Activated CD8-positive, alpha-beta T cell treated with anti-CD3 and anti-CD28 coated beads, Interleukin-2, amount 10 ng/mL, durations not matched to agents 7 days and 5 days (primary cell): ENCODE measurements at places on chromosomes 6 and 20. TPM values are rescaled to one million over a fixed set of nuclear protein-coding genes. Genes with fewer than 3 reads are reported as not detected.

Gene SRSF3
- 509 TPM for total RNA-seq

DNA sequence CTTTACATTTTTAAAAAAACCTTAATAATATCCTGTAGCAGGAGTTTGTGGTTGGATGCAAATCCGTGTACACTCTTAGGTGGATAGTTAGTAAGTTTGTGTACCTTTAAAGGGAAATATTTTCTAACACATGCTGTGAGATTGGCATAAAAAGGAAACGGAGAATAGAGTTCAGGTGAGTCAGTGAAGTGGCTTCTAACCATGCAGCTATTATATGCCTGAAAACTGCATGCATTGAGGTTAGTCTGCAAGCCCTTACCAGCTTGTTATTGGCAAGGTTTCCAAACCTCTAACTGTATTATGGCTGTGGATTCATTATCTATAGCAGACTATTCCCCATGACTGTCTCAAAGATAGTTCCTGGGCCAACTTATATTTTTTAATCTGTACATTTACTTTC is 420.6 kb upstream of the MMS22L start:
- no peak overlapping the region for H3K4me3 ChIP-seq
- DNase-seq, result no peak
- H3K27me3 ChIP-seq, result no peaks in the 10 kb centered on the region
- H3K27ac ChIP-seq, result no peak overlapping the region
- no peaks in the 10 kb centered on the region for H3K4me1 ChIP-seq
- no peaks in the 10 kb centered on the region for H3K36me3 ChIP-seq

DNA sequence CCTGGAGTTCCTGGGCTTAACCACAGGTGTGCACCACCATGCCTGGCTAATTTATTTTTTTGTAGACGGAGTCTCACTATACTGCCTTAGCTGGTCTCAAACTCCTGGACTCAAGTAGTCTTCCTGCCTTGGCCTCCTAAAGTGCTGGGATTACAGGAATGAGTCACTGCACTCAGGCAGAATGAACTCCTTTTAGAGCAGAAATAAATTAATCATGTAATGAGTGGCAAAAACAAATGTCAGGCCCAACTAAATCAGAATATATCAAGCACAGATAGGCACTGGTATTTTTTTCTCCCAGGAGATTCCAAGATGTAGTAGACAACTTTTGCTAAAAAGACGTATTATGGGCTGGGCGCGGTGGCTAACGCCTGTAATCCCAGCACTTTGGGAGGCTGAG is 2.6 kb downstream of the RPS10 start:
- H3K27me3 ChIP-seq, result no peaks in the 10 kb centered on the region
- H3K4me1 ChIP-seq, result peaks cover 45% of the 10 kb centered on the region
- no peak overlapping the region for H3K27ac ChIP-seq
- peak overlapping the region; percentile 4 for H3K4me3 ChIP-seq
- peaks cover 57% of the 10 kb centered on the region for H3K36me3 ChIP-seq

DNA sequence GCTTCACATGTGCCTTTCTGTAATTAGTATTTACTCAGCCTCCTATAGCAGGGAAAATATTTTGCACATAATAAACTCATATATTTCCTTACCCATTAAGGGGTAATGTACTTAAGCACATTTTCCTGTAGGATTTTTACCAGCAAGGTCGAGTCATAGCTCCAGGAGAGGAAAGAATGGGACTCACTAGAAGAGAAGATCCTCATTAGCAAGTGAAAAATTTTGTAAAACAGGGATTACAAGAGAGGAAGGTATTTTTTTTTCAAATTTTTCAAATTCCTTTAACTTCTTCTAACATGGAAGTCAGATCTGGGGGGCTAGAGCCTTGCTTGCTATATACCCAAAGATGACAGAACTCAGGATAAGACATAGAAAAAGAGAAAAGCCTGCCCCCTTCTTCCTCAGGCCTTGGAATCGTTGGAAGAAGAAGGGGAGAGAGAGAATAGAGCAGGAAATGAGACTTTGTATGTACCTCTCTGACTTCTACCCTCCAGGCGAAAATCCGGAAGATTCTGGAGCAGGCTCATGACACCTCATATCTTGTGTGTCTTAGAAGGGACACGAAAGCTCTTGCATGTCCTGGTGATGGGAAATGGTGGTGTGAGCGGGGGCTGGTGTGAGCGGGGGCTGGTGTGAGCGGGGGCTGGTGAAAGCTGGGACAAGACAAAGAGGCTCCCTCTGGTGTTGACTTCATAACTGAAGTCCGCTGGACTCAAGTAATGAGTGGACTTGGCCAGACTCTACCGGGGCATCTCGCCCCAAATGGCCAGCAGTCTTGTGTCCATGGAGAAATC is 256.9 kb upstream of the PLCB4 start:
- no peaks in the 10 kb centered on the region for H3K4me1 ChIP-seq
- DNase-seq, result no peak
- H3K4me3 ChIP-seq, result no peak overlapping the region
- H3K27ac ChIP-seq, result no peak overlapping the region
- H3K36me3 ChIP-seq, result no peaks in the 10 kb centered on the region
- no peaks in the 10 kb centered on the region for H3K27me3 ChIP-seq

GRCh38 chr6:14371530-14371929 is 254.0 kb downstream of the CD83 start:
- H3K27me3 ChIP-seq, result no peaks in the 10 kb centered on the region
- no peak for DNase-seq
- no peak overlapping the region for H3K27ac ChIP-seq
- H3K4me3 ChIP-seq, result peak overlapping the region; percentile 17

- H3K27me3 ChIP-seq, result peaks cover 46% of the 10 kb centered on the region
- H3K4me1 ChIP-seq, result peaks cover 6% of the 10 kb centered on the region
- no peak overlapping the region for H3K27ac ChIP-seq
- no peaks in the 10 kb centered on the region for H3K36me3 ChIP-seq
- peak overlapping the region; percentile 63 for H3K4me3 ChIP-seq
- DNase-seq, result peak; percentile 82
Measured at GRCh38 chr6:158536084-158536890, 23.6 kb upstream of the TMEM181 start.

DNA sequence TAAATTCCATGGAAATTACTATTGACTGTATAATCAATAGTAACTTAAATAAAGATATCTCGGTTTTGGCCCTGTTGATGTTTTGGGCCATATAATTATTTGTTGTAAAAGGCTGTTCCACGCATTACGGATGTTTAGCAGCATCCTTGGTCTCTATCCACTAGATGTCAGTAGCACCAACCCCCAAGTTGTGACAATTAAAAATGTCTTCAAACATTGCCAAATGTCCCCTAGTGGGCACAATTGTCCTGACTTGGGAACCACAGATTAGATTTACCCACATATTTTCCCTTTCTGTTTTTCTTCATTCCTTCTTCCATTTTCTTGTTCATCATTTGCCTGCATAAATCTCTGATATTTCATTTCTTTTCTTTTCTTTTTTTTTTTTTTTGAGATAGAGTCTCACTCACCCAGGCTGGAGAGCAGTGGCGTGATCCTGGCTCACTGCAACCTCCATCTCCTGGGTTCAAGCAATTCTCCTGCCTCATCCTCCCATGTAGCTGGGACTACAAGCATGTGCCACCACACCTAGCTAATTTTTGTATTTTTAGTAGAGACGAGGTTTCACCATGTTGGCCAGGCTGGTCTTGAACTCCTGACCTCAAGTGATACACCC is 13.6 kb upstream of the WFDC8 start:
- no peak overlapping the region for H3K4me3 ChIP-seq
- peak; percentile 50 for DNase-seq
- H3K36me3 ChIP-seq, result no peaks in the 10 kb centered on the region
- no peak overlapping the region for H3K27ac ChIP-seq
- H3K27me3 ChIP-seq, result peaks cover 23% of the 10 kb centered on the region
- no peaks in the 10 kb centered on the region for H3K4me1 ChIP-seq

- H3K27me3 ChIP-seq, result no peaks in the 10 kb centered on the region
- no peaks in the 10 kb centered on the region for H3K36me3 ChIP-seq
- no peaks in the 10 kb centered on the region for H3K4me1 ChIP-seq
- no peak overlapping the region for H3K4me3 ChIP-seq
Measured at GRCh38 chr20:22918286-22918983, 116.7 kb upstream of the SSTR4 start.

Gene HDGFL1
- total RNA-seq, result not detected

Gene HSPA12B
- not detected for total RNA-seq

Gene CRISP3
- total RNA-seq, result not detected

GRCh38 chr20:47696856-47697255 is 88.4 kb downstream of the SULF2 start:
- peaks cover 3% of the 10 kb centered on the region for H3K4me1 ChIP-seq
- no peaks in the 10 kb centered on the region for H3K27me3 ChIP-seq
- DNase-seq, result no peak

- H3K27ac ChIP-seq, result no peak overlapping the region
- no peaks in the 10 kb centered on the region for H3K4me1 ChIP-seq
- no peaks in the 10 kb centered on the region for H3K36me3 ChIP-seq
- no peak overlapping the region for H3K4me3 ChIP-seq
- no peak for DNase-seq
Measured at GRCh38 chr20:33072813-33073212, 6.6 kb upstream of the BPIFB4 start.

- peaks cover 8% of the 10 kb centered on the region for H3K4me1 ChIP-seq
- no peak overlapping the region for H3K4me3 ChIP-seq
- no peaks in the 10 kb centered on the region for H3K27me3 ChIP-seq
- peaks cover 8% of the 10 kb centered on the region for H3K36me3 ChIP-seq
Measured at GRCh38 chr20:4869290-4870193, 131.8 kb downstream of the SLC23A2 start.

DNA sequence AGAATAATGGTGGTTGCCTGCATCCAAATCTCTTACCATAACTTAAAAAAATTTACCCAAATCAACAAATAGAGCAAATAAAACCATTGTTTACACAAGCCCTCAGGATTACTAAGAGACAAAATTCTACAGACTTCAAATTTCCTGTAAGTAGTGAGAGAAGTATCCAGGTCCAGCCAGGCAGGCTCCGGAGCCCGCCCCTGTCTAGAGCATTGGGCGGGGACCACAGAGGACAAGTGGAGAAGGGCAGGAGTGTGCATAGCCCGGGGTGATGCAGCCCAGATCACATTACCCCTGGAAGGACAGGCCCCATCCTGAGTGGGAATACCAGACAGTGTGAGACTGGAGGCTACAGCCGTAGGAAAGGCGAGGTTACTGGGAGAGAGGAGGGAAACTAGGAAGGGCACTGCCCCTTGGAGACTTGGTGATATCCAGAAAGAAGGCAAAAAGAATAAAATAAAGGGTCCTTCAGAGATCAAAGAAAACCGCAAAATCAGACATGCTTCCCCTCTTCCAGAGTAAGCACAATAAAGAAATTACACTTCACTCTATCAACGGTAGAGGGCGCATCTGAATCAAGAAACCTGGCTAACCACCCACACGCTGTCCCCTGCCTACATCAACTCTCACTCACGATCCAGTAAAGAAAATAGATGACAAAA is 26.6 kb downstream of the RIN2 start:
- DNase-seq, result peak; percentile 38
- H3K36me3 ChIP-seq, result no peaks in the 10 kb centered on the region
- no peak overlapping the region for H3K4me3 ChIP-seq
- peaks cover 3% of the 10 kb centered on the region for H3K27me3 ChIP-seq
- H3K4me1 ChIP-seq, result no peaks in the 10 kb centered on the region
- no peak overlapping the region for H3K27ac ChIP-seq

DNA sequence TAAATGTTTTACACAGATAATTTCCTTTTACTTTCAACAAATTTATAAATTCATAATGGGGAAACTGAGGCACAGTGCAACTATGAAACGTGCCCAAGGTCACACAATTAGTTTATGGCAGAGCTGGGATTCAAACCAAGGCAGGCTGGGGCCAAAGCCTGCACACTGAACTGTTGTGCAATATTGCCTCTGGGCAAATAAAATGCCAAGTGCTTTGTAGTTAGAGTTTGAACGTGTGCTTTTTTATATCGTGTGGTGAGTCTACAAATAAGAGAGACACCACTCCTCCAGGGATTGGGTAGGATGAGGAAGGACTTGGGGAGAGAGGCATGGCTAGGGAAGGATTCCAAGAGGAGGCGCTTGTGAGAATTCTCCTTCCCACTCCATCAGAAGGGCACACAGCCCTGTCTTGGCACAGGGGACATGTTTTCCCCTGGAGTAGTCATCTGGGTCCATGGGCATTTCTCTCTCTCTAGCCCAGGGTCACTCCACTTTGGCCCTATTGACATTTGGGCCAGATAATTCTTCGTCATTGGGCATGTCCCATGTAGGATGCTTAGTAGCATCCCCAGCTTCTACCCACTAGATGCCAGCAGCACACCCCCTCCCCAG is 2.8 kb upstream of the CDH22 start:
- no peak for DNase-seq
- H3K4me3 ChIP-seq, result no peak overlapping the region
- H3K4me1 ChIP-seq, result peaks cover 4% of the 10 kb centered on the region
- H3K27me3 ChIP-seq, result peaks cover 78% of the 10 kb centered on the region
- no peak overlapping the region for H3K27ac ChIP-seq
- H3K36me3 ChIP-seq, result no peaks in the 10 kb centered on the region

Gene RAET1G
- total RNA-seq, result not detected

- no peak overlapping the region for H3K27ac ChIP-seq
- peaks cover 35% of the 10 kb centered on the region for H3K4me1 ChIP-seq
- peaks cover 3% of the 10 kb centered on the region for H3K36me3 ChIP-seq
- H3K4me3 ChIP-seq, result no peak overlapping the region
- DNase-seq, result no peak
Measured at GRCh38 chr6:13351271-13351670, 22.9 kb upstream of the TBC1D7 start.

GRCh38 chr6:30743099-30744053 is 889 bp upstream of the FLOT1 start:
- H3K36me3 ChIP-seq, result peaks cover 53% of the 10 kb centered on the region
- H3K27ac ChIP-seq, result peak overlapping the region; percentile 96
- H3K4me3 ChIP-seq, result peak overlapping the region; percentile 99
- peak; percentile 65 for DNase-seq

GRCh38 chr6:13716225-13716954 is 4.8 kb upstream of the RANBP9 start:
- H3K27ac ChIP-seq, result no peak overlapping the region
- DNase-seq, result no peak
- H3K4me3 ChIP-seq, result no peak overlapping the region
- peaks cover 16% of the 10 kb centered on the region for H3K36me3 ChIP-seq

Gene C6orf58
- total RNA-seq, result not detected

GRCh38 chr20:44618318-44618731 is 33.2 kb downstream of the ADA start:
- H3K4me1 ChIP-seq, result peaks cover 39% of the 10 kb centered on the region
- peak overlapping the region; percentile 70 for H3K27ac ChIP-seq
- H3K4me3 ChIP-seq, result no peak overlapping the region
- no peak for DNase-seq

Gene ULBP1
- total RNA-seq, result 0.65 TPM
